ENCODE measurements at places on chromosomes 11 and 22.

DNA sequence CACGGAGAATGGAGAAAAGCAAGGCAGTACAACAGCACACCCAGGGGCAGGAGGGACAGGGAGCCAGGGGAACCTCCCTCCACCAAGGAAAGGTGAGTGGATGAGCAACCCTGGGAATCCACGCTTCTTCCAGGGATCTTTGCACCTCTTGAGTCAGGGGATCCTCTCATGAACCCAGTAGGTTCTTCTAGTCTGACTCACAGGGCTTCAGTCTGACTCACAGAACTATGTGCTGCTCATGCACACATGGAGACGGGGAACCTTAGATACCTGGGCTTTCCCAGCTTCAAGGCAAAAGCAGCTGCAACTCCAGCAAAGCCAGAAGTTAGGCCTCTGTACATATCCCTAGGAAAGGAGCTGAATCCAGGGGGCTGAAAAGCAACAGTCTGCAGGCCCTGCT lies 1021.4 kb upstream of the TENM4 start:
- no peak for DNase-seq

DNA sequence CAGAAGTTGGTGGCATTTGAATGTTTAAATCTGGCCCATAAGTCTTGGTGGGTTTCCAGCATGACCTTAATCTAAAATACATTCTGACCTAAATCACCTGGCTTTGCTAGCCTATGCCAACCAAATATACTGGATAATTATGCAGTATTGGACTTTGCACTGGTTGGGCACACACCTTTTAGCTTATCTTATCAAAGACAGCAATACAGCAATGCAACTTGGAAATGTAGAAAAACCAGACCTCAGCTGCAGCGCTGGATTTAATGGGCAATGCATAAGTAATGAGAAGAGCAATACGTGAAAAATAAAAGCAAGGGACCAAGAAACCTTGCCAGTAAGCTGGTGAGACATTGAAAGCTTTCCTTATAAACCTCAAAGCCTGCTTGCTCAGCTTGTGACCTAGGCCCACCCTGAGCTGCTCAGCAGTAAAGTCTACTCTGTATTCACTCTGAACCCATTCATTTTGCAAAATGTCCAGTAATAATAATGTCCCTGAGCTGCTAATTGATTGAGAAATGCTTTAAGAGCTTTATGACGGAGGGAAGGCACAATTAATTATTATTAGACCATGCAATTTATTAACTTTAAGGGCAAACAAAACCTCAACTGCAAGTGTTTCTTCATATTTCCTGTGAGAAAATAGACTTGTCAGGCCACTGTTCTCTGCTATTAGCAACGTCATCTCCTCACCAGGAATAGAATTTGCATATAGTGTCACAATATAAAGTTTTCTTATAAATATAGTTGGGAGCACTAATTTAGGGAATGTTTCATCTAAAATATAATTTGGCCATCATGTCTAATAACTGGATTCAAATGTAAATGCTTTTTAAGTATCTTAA lies 49.4 kb upstream of the CEP295 start:
- DNase-seq, result no peak

DNA sequence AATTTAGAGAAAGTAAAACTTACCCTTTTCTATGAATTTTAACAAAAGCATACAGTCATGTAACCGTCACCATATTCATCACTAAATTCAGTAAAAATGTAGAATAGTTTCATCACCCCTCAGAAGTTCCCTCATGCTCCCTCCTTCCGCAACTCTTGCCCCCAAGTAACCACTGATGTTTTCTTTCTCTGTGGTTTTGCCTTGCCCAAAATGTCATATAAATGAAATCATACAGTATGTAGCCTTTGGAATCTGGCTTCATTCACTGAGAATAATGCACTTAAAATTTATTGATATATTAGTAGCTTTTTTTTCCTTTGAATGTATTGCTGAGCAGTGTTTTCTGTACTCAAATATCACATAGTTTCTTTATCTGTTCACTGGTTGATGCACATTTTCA lies 60.1 kb downstream of the DCUN1D5 start:
- no peak for DNase-seq

DNA sequence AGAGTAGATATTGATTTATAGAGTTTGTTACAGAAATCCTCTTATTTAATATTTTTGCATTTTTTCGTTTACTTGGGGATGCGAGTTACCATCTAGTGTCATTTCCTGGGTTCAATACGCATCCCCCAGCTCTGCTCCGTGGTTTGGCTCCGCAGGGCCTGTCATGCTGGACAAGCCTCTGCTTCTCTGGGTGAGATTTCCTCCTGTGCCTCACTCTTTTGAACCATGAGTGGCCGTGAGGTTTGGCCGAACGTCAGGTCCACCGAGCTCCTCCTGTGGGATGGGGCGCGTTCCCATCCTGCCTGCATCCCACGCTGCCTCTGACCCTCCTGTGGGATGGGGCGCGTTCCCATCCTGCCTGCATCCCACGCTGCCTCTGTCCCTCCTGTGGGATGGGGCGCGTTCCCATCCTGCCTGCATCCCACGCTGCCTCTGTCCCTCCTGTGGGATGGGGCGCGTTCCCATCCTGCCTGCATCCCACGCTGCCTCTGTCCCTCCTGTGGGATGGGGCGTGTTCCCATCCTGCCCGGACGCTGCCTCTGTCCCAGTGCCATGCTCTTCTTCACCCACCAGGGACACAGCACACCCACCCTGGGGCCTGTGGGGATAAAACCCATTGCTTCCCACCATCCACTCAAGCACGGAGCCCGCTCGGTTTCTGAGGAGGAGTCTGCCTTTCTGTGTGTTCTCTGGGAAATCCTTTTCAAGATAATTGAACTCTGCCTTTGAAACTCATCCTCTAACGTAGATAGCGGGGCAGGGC lies 506.8 kb downstream of the BRD1 start:
- no peak for DNase-seq

DNA sequence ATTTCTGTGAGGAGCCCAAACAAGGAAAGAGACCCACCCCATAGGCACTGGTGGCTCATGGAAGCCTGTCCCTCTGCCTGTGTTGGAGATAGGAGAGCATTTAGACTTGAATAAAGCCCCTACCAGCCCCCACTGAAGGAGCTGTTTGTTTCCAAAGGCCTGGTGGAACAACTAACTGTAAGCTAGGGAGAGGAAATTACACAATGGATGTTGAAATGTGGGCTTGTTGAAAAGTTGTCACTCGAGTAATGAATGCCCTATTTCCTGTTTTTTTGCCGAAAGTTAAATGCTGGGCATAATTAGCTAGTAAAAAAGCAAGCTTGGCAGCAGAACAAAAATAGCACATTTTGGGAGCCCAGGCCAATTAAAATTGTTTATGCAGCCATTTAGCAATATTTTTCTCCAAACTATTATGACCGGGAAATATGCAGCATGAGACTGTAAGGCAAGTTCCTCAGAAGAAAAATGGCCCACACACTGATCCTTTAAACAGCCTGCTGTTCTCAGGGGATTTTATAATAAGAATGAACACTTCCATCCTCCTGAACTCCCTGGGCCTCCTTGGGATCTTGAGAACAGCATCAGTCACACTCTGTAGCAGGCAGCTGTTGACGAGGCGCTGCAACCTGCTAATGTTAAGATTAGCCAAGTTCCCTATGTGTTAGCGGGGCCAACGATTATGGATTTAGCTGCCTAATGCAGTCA lies 38.6 kb upstream of the LMO2 start:
- DNase-seq, result no peak

GRCh38 chr11:68142441-68143309 lies 21.5 kb upstream of the CHKA start:
- no peak for DNase-seq

GRCh38 chr22:23579870-23580575 lies at the start of gene IGLL1:
TSS of gene IGLL1 (minus strand) at chr22:23580290. CDS start at chr22:23580190, 100 bp downstream.
- DNase-seq, result no peak

DNA sequence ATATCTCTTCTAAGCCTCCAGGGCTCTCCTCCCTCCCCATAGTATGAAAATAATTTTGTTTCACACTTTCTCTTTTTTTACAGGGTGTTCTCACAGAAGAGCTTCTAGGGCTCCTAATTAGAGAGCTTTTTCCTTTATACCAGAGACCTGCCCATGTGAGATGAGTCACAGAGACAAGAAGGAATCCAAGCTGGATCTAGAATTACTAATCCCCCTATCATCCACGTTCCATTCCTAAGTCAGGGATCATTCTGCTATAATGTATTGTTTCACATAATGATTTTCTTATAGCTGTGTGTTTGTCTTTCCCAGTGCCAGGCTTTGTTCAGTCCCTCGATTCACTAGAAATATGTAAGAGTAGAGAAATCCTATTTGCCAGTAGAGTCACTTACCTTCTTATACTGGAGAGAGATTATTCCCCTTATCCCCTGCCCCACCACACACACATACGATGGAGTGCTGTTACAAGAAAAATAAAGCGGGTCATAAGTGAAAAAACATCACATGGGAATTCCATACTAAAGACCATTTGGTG lies 778.3 kb upstream of the LRRC4C start:
- DNase-seq, result no peak

DNA sequence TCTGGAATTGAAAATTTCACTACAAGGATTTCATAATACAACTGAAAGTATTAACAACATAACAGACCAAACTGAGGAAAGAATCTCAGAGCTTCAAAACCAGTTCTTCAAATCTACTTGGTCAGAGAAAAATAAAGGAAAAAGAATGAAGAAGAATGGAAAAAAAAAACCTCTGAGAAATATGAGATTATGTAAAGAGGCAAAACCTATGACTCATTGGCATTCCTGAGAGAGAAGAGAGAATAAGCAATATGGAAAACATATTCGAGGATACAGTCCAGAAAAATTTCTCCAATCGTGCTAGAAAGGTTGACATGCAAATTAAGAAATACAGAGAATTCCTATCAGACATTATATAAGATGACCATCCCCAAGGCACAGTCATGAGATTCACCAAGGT lies 23.4 kb upstream of the GPR83 start:
- DNase-seq, result no peak

DNA sequence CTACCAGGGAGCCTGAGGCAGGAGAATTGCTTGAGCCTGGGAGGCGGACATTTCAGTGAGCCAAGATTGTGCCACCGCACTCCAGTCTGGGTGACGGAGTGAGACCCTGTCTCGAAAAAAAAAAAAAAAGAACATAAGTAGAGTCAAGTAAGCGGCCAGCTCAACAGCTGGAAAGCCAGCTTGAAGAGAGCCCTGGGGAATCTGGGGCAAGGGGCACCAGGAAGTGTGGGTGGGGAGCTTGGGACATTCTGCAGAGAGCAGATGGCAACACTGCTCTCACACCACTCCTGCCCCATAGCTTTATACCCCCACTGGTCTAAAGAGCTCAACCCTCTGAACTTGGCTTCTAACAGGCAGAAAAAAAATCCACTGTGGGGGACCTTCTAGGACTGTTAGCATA lies 505.6 kb downstream of the BUD13 start:
- DNase-seq, result no peak

- no peak for DNase-seq
Observed at GRCh38 chr11:68099474-68100405, 21.4 kb downstream of the CHKA start.

DNA sequence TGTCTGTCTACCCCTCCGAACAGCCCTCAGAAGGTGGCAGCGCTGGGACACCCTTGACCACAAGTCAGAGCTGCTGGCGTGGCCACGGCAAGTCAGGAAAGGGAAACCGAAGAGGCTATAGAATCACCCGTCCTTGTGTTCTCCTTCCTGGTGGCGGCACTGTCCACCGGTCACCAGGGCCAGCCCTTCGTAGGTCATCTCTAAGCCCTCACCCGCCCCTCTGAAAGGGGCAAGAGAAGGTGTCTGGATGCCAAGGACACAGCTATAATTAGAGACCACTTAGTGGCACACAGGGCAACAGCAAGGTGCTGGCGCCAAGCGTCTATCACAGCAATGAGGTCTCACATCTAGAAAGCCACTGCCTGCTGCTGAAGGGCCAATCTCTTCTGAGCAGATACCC lies 320.9 kb downstream of the SHANK2 start:
- no peak for DNase-seq

DNA sequence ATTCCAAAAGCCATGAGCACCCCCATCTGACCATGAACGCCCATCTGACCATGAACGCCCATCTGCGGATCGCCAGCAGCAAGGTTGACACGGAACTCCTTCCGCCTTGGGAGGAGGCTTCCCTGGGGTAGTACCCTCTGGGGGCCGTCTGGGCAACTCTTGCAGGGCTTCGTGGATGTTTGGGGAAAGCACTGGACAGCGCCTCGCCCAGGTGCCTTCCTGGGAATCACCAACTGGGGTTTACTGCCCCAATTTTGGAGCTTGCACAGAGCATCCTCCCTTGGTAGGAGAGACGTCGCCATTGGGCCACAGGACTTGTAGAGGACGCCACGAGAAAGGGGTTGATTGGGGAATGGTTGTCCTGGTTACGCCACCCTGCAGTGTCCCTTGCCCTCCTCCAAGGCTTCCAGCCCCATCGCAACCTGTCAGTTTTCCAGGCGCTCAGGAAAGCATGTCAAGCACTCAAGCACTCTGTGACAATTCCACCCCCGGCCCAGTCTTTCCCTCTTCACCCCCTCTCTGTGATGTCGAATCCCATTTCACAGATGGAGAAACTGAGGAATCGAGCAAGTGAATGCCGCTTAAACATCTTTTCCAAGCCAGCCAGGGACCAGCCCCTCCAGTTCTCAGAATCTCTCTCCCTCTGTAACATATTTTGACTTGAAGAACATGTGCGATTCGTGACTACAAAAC lies 914 bp upstream of the PRDM11 start:
- DNase-seq, result no peak

DNA sequence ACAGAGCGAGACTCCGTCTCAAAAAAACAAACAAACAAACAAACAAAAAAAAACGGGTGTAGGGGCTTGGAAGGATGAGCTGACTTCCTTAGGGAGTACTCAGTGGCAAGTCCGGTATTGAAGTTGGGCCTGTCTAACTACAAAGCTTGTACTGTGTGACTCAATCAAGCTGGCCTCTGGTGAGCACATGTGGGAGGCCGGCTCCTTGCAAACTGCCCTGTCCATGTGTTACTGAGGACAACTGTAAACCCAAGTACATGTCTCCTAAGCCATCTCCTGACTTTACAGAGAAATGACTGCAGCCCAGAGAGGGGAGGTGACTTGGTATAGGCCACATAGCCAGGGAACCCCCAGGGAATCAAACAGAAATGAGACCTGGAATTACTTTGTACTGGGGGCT lies 11.6 kb downstream of the RIBC2 start:
- no peak for DNase-seq

- no peak for DNase-seq
Observed at GRCh38 chr11:117423046-117423575, 95.5 kb downstream of the CEP164 start.

GRCh38 chr22:27919942-27920755 lies 1.1 kb upstream of the PITPNB start:
- DNase-seq, result no peak

- DNase-seq, result no peak
Observed at GRCh38 chr11:132472411-132473172, 1059.7 kb downstream of the OPCML start.

- no peak for DNase-seq
Observed at GRCh38 chr11:35944503-35945136, 758 bp downstream of the LDLRAD3 start.
